GM23248 (cell line): ENCODE measurements at places on chromosomes 5 and 9.

DNA sequence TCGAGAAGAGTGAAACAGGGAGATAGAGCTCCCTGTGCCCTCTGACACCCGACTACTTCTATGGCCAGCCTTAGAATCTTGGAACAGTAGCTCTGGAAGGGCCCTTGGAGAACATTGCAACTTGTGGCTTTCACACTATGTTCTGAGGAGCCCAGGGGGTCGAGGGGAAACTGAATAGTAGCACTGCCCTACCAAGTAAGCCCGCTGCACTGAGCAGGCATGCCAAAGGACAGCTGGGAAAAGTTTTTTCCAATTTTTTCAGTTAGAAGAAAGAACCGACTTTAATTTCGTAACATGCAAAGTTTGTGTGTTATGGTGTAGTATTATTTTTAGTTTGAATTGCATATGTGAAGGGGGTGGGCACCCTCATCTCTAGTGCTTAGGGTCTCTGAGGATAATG, 10.9 kb downstream of the SMIM3 start:
- DNase-seq = no peak

DNA sequence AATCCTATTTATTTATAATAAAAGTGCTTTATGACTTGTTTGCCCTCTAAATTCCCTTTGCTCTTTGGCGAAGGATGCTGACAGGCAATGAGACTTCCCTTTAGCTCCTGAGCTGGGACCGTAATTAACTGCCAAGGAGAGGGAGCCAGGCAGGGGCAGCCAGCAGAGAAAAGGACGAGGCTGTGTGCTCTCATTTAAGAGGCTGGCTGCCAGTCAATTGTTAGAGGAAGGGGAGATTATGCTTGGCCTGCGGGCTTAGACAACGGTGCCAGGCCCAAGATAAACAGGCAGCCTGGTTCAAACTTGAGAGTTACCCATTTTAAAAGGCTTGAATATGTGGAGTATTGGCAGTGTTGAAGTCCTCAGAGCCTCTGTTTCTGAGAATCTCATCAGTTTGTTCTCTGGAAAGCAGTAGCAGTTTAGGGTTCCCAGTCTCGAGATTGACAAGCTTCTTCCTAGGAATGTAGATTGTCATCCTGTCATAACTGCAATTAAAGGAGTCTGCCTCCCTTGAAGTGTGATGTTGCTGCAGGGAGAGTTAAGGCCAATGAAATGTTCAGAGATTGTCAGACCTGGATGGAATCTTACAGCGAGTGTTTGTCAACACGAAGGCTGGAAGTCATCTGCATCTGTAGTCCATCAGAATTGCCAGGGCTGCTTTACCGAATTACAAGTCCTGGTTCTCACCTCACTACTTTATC, 113.2 kb downstream of the JAKMIP2 start:
- DNase-seq = no peak

DNA sequence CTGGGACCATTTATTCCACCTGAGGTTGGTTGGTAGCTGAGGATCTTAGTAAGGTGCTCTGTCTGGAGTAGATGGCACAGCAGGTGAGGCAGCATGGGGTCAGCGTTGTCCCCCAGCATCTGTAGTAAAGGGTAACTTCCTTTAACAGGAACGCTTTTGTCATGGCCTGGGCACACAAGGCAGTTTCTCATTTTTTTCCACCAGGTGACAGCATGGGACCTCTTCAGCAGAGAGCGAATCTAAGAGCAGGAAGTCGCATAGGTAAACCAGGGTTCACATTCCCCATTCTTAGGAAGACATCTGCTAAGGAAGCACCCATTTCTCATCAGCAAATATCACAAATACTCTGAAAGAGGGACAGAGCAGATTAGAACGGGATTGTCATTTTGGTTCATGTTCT, 56.5 kb downstream of the GPR107 start:
- no peak for DNase-seq

DNA sequence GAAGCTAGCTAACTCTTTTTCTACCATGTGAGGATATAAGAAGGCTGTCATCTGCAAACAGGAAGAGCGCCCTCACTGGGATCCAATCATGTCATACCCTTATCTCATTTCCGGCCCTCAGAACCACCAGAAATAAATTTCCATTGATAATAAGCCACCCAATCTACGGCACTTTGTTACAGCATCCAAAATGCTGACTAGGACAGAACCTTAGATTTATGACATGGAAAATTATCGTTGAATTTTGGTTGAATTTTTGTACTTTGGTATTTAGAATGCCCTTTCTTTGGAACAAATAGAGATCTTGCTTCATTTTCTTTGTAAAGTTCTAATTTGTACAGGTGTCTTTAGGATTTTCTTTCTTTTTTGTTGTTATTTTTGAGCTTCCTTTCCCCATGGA, 53.3 kb upstream of the CYLC2 start:
- no peak for DNase-seq

DNA sequence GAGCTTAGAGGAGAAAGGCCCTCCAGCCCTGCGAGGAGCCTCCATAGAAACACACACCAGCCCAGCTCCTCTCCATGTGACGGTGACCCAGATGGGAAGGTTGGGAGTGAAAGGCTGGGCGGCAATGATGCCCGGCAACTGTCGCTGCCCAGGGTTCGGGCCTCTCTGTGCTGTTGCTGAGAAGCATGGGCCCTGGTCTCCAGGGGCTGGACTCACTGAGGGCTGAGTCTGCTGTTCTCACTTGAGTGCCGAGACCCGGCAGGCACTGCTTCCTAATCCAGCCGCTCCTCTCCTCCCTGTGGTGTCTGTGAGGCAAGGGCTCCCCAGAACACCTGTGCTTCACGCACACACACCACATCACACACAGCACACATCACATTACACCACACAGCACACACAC, 493.6 kb downstream of the GADD45G start:
- DNase-seq = no peak

GRCh38 chr5:80925931-80926330, 34.2 kb upstream of the RASGRF2 start:
- DNase-seq = no peak

- DNase-seq = peak; percentile 98
These were observed 3.3 kb upstream of the MAN1B1 start for GRCh38 chr9:137083394-137084004.

DNA sequence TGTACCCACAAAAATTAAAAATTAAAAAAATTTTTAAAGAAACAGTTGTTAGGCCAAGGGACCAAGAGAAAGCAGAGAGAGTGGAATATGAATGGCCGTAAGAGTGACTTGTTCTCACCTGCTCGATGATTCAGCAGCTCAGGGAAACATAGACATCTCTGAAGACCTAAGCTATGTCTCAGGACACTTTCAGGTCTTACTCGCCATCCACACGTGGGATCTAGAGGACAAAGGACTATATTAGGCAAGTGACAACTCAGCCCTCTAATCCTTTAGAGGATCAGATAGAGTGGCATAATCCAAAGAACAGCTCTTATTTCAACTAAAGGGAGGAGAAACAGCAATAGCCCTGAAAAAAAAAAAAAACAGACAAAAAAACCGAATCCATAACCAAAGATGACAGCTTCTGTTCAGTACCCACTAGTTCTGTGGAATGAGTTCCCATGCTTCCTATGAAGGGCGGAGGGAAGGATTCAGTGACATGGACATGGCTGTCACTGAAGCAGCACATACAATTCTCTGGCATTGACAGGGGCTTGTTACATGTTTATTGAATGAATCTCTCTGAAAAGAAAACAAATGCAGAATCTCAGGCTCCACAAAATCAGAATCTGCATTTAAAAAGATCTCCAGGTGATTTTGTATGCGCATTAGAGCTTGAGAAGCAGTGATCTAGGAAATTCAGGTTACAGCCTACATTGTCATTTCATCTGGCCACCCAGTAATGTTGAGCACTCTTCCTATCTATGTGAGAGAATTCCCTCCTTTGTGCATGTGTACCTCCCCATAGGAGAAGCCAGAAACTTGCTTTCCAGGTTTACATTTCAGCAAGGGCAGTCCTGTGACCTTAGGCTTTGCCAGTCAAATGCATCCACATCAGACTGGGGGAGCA, 96.0 kb downstream of the KIAA1958 start:
- DNase-seq = no peak

- no peak for DNase-seq
These were observed 55.2 kb downstream of the NSD1 start for GRCh38 chr5:177188775-177189174.

- peak; percentile 86 for DNase-seq
These were observed 43.1 kb upstream of the RXRA start for GRCh38 chr9:134283111-134283515.

DNA sequence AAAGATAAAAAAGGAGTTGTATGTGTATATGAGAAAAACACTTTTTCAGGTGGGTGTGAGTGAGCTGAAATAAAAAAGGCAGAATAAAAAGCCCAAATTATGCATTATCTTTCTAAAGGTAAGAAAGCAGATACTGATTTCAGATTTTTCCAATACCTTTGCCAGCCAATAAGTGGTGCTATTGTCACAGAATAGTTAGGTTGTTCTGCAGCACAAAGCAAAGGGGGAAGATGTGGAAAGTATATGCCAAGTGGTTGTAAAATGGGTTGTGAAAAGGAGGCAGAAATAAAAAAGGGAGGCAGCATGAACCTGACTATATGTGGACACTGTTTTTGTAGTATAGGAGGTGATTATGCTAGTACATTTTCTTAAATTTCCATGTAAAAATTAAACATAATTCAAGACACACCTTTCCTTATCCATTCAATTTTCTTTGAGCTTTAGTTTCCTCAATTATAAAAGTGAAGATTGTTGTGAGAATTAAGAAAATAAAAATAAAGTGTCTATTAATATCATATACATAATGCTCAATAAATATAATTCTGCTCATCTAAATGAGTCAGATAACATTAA, 106.7 kb downstream of the SMIM15 start:
- DNase-seq = peak; percentile 58

GRCh38 chr5:108436696-108437095, 54.8 kb upstream of the FBXL17 start:
- DNase-seq = no peak

DNA sequence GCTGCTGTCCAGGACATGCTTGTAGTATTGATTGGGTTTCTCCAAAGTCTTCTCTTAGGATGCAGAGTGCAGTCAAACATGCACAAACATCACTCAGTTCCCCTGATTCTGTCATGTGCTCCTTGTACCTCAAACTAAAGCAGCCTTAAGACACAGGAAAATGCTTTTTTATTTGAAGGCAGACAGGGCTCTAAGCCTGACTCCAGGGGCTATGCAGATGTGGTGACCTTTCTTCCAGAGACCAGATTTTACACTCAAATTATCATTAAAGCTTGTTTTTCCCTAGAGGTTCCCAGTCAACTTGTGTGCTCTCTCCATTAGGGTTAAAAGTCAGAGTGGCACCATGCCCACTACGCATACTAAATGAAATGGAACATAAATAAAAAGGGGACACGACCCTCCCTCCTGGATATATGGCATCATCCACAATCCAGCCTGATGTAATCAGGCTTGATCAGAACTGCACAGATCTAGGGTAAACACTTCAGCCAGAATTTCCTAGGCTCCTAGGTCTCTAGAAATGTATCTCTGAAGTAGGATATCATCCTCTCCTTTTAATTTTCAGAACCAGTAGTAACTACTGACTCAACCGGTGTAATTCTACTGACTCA, 771.1 kb downstream of the NR2F1-AS1 start:
- no peak for DNase-seq

DNA sequence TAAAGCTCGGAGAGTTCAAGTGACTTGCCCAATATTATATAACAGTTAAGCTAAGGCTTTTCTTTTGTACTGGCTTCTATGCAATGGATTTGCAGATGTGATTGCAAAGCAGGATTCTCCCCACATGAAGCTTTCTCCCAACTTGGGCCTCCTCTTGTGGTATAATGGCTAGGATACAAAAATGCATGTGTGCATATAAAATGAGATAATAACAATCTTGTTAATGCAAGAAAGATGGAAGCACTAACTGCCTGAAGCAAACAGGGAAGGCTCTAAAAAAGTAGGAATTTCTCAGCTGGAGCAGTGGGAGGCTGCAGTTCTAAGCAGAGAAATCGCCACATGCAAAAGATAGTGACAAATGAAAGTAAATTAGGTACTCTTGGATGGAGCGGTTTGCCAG, 444.2 kb upstream of the RIOK2 start:
- no peak for DNase-seq

GRCh38 chr5:143404416-143405062, 1.1 kb upstream of the NR3C1 start:
- DNase-seq = peak; percentile 96

- DNase-seq = no peak
These were observed 25.5 kb downstream of the MEGF9 start for GRCh38 chr9:120688758-120689157.
